ENCODE measurements at places on chromosomes 1 and 21.
A peak's percentile ranks its signal among the peaks of the same experiment; 100 is the strongest.

- no peak for DNase-seq
These were observed 13.3 kb upstream of the SIPA1L2 start for GRCh38 chr1:232643251-232643650.

GRCh38 chr1:147626291-147626690 is 44.0 kb downstream of the ACP6 start:
- no peak for DNase-seq

- DNase-seq: no peak
These were observed 18.1 kb downstream of the GALNT2 start for GRCh38 chr1:230085178-230085515.

- no peak for DNase-seq
These were observed 47.8 kb downstream of the PTPN14 start for GRCh38 chr1:214503553-214503952.

DNA sequence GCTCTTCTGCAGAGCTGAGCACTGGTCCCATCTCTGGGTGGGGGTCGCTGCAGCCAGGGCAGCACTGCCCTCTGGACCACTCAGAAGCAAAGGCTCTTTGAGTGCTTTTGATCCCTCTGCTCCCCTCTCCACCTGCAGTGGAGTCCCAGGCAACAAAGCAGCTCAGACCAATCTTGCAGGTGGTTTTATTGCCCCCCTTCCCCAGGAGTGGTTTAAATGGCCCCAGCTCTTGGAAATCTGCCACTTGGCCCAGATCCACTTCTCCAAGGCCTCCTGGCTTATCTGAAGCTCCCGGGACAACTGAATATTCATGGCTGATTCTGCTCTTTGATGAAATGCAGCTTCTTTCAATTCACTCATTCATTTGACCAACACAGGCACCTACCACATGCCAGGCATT is 2.7 kb downstream of the STUM start:
- DNase-seq: peak; percentile 76

DNA sequence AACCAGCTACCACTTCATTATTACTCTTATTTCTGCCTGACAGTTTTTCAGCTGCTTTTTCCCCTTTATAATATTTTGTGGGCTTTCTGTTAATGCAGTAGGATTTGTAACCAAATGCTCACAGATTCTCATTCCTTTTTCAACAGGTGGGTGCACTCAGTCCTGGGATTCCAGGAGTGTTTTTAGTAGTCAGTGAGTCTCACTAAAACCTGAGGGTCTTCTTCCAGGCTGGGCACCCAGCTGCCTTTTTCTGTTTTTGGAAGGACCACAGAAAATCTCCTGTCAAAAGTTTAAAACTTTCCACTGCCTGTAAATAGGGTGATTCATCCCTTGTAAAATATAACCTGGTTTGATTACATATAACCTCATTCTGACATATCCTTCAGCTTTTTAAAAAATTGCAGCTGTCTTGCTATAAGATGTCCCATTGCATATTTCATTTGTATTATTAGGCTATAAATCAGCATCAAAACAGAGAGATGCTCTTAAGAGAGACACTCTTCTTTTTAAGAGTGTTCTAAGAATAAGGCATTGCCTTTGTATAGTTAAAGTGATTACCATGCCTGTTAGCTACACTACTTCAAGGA is 16.8 kb upstream of the CEP350 start:
- DNase-seq: no peak

- no peak for DNase-seq
These were observed 90.9 kb downstream of the SH3GLB1 start for GRCh38 chr1:86795316-86795715.

All from COR-L47 (cell line).